Articular chondrocyte of knee joint (primary cell): ENCODE measurements at places on chromosomes 11 and 22. TPM values are rescaled to one million over a fixed set of nuclear protein-coding genes. Genes with fewer than 3 reads are reported as not detected.

Gene TMEM223
- total RNA-seq = 9.4 and 10.1 TPM in 2 replicates

Gene TTLL8
- total RNA-seq = not detected in 2 replicates

Gene POU2AF3
- total RNA-seq = not detected in 2 replicates

Gene CHST1
- 0.13 and 1.4 TPM in 2 replicates for total RNA-seq

Gene VPREB3
- not detected in 2 replicates for total RNA-seq

Gene NXPE2
- total RNA-seq = 0.39 and 0.76 TPM in 2 replicates
